Left kidney (tissue), 8 donors: ENCODE measurements at places on chromosomes 5 and 9. TPM values are rescaled to one million over a fixed set of nuclear protein-coding genes. Genes with fewer than 3 reads are reported as not detected.

DNA sequence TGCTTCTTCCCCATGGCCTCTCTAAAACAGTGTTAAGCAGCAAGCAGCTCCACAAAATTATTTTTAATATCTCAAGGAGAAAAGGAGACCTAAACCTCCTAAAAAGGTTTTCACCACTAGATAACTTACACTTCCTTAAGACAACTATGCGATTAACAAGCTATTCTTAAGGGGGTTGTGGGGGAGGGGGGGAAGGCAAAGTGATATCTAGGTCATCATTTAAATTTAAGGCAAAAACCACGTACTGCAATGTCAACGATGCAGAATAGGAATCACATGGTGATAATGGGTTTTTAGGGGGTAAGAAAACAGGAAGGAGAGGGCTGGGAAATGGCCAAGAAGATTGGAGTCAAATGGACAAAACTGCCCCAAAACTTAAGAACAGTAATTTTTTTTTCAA lies 32.6 kb downstream of the CSNK1A1 start:
- no peak for DNase-seq

DNA sequence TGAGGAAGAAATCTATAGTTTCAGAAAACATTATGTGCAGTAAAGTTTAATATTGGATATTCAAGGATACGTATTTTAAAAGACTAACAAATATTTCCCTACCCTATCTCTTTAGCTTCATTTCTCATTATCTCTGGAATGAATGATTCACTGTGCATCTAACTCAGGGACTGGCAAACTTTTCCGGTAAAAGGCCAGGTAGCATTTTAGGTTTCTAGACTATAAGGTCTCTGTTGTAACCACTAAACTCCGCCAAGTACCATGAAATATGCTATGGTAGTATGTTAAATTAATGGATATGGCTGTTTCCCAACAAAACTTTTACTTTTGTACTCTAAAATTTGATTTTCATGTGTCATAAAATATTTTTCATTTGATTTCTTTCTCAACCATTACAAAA lies 13.2 kb downstream of the FEM1C start:
- DNase-seq = no peak

GRCh38 chr5:129973716-129974426 lies 69.6 kb downstream of the CHSY3 start:
- no peak for DNase-seq

DNA sequence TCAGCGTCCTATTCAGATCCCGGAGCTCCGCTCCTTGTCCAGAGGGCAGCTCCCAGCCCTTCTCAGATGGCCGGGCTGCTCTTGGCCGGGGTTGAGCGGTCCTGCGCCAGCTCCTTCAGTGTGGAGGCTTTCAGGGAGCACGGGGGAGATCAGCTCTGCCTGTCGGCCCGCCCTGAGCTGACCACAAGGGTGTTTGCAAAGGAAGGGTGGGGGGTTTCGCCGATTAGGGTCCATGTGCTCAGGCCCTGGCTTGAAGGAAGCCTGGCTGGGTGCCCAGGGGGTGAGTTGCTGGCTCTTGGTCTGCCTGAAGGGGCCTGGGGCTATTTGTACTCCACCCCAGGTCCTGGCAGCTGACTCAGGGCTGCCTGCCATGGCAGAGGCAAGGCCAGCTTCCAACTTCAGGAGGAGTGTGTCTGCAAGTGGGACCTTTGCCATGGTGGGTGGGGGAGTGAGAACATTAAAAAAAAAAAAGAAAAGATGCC lies 250.1 kb upstream of the KLF4 start:
- DNase-seq = no peak

The IFNB1 gene
- polyA plus RNA-seq = not detected

The CEL gene
- polyA plus RNA-seq = 4.7 TPM

- no peak for DNase-seq
Observed at GRCh38 chr5:39452846-39453245, 28.1 kb upstream of the DAB2 start.

- DNase-seq = no peak
Observed at GRCh38 chr5:32753765-32754164, 42.6 kb downstream of the NPR3 start.

The TAF11L12 gene
- not detected for polyA plus RNA-seq

DNA sequence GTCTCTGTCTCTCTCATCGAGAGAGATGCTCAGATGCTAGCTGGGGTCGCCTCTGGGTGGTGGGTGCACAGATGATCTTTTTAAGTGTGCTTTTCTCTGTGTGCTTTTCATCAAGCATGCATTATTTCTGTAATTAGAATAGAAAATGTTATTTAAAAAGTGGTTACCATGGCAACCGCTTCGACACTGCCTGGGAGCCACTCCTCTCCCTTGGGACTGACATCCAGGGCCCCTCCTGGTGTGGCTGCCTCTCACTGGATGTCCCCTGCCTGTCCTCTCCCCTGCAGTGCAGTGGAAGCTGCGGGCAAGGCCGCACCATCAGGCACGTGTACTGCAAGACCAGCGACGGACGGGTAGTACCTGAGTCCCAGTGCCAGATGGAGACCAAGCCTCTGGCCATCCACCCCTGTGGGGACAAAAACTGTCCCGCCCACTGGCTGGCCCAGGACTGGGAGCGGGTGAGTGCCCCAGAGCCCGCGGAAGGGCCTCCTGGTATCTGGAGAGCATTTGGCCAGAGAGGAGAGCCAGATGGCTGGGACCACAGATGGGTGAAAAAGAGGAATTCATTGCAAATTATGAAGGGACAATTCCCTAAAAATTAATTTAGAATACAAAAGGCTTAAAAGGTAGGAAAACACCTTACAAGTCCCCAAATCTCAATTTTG lies 34.7 kb downstream of the ADAMTSL2 start:
- DNase-seq = no peak

DNA sequence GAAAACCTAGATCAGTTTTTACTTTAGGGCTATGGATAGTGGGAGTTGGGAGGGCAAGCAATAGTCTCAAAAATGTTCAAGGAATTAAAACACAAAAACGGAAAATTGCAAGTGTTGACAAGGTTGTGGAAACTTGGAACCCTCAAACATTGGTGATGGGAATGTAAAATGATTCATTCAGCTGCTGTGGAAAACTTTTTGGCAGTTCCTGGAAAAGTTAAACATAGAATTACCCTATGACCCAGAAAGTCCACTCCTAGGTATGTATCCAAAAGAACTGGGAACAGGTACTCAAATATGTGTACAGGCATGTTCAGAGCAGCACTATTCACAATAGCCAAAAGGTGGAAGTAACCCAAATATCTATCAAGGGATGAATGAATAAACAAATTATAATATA lies 1.2 kb upstream of the MSANTD3 start:
- DNase-seq = no peak

The SHISAL2B gene
- polyA plus RNA-seq = 0.27 TPM

DNA sequence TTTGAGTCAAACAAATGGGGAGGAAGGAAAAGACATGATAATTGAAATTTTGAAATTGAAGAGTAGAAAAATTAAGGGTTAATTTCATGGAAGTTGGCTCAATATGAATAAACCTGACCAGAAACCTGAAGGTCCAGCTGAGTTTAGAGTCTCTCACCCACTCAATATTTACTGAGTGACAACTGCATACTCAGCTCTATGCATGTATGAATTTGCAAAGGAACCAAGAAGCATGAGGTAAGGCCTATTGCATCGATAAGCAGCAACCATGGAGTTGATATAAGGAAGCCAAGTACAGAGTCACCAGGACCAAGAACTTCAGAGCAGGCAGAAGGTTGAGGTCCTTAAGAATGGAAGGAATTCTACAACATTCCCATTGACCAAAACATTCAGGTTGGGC lies 163.4 kb downstream of the SEMA5A start:
- DNase-seq = no peak

- no peak for DNase-seq
Observed at GRCh38 chr9:106621313-106622163, 241.4 kb upstream of the ZNF462 start.

The MARVELD2 gene
- 30.5 TPM for polyA plus RNA-seq

The AGXT2 gene
- polyA plus RNA-seq = 45.6 TPM

The SLC25A2 gene
- 0.23 TPM for polyA plus RNA-seq

GRCh38 chr5:143041972-143042770 lies 272.0 kb downstream of the ARHGAP26 start:
- DNase-seq = no peak

The TSSK1B gene
- polyA plus RNA-seq = 0.12 TPM

DNA sequence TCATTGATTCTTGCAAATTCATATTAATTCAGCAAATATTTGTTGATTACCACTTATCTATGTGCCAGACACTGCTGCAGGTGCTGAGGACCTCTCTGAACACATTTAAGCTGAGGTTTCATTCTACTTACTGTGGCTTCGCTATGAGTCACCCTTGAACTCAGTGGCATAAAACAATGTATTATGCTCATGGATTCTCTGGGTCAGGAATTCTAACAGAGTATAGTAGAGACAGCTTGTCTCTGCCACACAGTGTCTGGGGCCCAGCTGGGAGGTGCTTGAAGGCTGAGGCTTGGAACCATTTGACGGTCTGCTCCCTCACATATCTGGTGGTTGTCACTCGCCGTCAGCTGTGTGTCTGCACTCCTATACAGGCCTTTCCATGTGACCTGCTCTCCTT lies 124.3 kb upstream of the NR3C1 start:
- DNase-seq = no peak
